Prostate gland (tissue), 2 donors: ENCODE measurements at places on chromosomes 16 and 17.

DNA sequence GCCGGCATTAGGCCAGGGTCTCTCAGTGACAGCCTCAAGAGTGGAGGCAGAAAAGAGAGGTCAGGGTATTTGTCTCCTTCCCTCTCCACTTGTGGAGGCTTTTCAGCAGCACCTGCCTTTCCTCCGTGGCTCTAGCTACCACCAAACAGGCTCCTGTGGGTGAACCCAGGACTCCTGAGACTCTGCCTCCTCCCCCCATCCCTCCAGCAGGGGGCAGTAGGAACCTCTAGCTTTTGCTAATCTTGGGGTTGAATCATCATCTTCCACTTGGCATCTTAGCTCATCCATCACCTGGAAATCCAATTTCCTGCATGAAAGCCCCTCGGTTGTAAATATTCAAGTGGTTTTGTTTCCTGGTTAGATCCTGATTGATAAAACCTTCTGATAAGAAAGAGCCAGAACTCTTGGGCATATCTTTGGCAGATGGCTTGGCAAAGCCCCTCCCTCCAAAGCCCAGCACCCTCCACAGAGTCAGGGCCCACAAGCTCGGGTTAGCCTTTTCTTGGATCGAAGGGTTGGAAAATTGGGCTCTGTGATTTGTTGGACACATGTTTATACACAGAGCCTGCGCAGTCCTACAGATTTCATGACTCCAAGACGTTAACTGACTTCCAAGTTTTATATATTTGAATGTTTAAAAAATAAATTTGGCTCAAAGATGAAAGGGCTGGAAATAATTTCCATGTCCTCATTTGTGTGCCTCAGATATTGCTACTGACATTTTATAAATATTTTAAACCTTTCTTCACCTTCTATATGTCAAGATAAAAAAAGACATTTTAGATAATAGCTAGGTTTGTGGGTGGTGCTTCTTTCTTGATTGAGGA is 322.1 kb downstream of the MAP2K4 start:
- DNase-seq, result no peak

GRCh38 chr17:73592079-73592415 is 52.2 kb downstream of the SDK2 start:
- DNase-seq, result no peak

DNA sequence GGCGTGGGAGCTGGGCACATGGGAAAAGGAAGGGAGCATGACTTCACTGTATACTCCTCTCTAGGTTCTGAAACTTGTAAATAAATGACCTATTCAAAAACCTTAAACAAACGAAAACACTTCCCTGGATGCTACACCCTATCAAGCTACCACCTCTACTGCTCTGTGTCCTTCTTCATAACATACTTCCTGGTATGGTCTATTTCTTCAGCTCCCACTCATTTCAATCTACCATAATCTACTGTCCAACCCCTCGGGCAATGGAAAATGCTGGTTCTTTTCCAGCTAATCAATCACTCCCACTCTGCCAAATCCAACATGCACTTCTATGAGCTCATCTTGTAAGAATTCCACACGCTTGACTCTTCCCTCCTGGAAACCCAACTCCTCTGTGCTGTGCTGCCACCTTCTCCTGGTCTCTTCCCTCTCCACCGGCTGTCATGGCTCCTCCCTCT is 42.4 kb downstream of the AMFR start:
- no peak for DNase-seq

- DNase-seq, result no peak
Observed at GRCh38 chr17:4082136-4082924, 60.5 kb downstream of the ZZEF1 start.

- no peak for DNase-seq
Observed at GRCh38 chr17:76155988-76156661, 15.1 kb upstream of the FOXJ1 start.

DNA sequence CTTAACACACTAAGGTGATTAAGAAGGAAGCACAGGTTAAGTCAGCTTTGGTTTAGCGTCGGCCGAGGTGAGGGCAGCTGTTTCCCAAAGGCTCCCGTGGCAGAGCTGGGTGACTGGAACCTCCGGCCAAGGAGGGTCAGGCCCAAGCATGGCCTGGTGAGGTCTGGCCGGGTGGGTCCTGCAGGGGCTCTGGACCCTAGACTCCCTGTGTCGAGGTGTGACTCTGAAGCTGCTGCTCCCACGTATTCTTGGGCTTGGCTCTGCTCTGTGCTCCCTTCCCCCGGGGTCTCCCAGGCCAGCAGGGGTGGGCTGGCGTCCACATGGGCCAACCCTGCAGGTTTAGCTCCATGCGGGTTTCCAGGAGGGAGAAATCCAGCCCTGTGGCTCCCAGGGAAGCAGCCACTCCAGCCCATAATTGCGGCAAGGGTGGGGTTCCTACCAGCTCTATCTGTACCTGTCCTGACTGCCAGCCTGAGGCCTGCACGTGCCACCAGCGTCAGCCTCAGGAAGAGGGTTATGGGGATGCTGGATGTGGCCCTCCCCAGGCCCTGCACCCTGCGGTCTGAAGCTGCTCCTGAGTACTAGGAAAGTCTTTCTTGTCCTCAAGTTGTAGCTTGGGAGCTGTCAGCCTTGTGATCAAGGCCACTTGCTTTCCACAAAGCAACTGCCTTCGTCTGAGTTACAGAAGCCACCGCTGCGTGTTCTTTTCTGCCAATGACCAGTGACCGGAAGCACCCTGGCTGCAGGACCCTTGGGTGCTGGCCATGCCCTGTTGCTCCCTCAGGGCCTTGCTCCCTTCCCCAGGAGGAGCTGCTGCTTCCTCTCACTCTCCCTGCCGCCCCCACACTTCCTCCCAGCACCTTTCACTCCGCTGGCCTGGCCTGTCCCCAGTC is 4.8 kb downstream of the CDK5R1 start:
- no peak for DNase-seq

- DNase-seq, result no peak
Observed at GRCh38 chr16:12661656-12662172, 142.0 kb downstream of the CPPED1 start.

- no peak for DNase-seq
Observed at GRCh38 chr17:35188111-35188510, 6.1 kb downstream of the SLC35G3 start.

DNA sequence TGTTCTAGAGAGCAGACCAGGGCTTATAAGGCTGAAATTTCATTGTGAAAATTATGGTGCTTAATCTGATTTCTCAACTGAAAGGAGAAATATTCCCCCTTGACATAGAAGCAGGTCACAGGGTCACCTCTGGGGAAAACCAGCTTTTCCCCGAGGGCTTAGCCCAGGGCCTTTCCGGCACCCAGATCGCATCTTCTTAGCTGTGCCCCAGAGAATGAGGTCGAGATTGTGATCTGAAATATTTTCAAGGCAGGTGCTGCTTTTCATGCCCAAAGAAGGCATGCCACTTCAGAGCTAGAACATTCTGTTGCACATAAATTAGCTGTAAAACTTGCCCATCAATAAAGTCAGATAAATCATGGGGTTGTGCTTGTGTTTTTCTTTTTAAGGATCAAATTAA is 25.4 kb upstream of the ARHGAP17 start:
- DNase-seq, result no peak

- DNase-seq, result no peak
Observed at GRCh38 chr17:1933875-1934715, 91.0 kb downstream of the RTN4RL1 start.

DNA sequence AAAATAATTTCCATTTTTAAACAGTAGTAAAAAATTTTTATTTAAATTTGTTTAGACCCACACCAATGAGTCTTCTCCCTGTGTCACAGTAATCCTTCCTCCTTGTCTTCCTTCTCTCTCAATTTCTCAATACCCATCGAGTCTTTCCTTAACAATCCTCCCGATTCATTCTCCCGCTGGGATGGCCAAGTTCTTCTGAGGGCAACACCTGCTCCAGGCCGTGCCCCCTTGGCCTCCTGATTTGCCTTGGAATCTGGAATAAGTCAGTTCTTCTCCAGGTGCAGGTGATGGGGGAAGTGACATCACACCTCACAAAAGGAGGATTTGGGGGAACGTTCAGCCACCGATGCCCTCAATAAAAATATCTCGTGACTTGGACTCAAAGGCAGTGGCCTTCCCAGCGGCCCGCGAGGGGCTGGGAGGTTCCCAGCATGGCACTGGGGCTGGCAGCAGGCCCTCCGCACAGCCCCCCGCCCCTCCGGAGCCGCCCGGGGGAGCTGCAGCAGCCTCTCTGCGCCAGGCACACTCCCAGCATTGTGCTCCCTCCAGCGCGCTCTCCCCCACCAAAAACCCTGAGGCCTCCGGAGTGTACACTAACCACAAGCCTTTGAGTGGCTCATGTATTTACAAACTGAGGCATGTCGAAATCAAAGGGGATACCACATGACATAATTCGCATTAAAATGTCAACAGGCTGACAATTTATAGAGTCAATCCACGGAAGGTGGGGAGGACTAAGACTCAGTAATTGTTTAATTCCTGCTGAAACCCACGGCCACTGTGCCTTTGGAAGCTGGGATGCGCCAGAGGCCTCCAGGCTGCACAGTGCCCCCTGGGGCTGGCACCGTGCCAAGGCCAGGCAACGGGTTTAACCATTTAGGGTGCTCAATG is 120.5 kb downstream of the ZFHX3 start:
- peak; percentile 90 for DNase-seq

- DNase-seq, result no peak
Observed at GRCh38 chr16:48958681-48959080, 323.0 kb downstream of the CBLN1 start.

DNA sequence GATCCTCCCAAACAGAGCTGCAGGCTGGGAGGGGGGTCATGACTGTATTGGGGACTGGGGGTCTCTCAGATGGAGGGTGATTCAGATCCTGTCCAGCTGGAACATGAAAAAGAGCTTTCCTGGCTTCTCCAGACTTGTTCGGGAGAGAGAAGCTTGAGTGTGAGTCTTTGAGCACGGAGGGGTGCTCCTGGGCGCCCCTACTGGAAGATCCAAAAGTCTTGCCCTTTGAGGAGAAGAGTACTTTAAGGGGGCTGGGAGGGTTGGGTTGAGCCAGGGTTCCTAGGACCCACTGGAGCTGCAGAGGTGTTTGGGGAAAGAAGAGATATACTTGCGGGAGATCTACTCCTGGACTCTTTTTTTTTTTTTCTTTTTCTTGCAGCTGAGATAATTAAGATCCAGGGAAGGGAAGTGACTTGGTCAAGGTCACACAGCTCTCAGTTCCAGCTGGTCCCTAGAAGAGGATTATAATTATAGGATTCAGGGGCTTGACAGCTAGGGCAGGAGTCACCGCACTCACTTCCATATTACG is 8.4 kb downstream of the RARA start:
- no peak for DNase-seq

DNA sequence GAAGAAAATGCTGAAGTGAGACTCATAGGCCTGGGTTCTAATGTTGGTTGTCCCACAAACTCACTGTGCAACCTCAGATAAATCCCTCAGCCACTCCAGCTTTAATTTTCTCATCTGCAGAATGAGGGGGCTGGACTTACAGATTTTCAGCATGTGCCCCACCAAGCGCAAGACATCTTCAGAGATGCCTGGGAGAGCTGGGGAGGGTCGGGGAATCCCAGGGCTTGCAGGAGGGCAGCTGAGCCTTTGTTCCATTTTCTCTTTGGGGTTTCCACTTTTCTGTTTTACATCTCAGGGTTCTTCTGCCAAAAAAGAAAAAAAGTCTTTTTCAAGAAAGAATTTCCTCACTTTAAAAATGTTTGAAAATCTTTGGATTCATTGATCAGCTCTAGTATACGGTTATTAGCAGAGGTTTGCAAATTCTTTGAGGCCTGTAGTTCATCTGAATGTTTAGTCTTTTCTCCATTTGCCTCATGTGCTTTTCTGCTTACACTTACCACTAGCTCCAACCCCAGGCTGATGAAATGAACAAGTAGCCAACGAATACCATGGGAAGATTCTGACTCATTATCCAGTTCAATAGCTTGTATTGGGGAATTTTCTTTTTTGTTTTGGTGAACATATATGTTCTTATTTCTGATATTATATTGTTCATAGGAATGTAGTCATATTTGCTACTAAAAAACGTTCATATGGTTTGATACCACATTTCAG is 56.4 kb downstream of the CHD9 start:
- DNase-seq, result no peak

GRCh38 chr16:30351586-30352419 is 3.3 kb downstream of the CD2BP2 start:
- peak; percentile 78 for DNase-seq

GRCh38 chr17:41101586-41102259 is at the start of gene KRTAP4-16:
Gene KRTAP4-16 (minus strand): TSS chr17:41102209. CDS start chr17:41102209, 0 bp downstream.
- DNase-seq, result no peak

- no peak for DNase-seq
Observed at GRCh38 chr17:69331756-69332155, 4.8 kb upstream of the ABCA5 start.
